ENCODE measurements at places on chromosomes 12 and 14. TPM values are rescaled to one million over a fixed set of nuclear protein-coding genes. Genes with fewer than 3 reads are reported as not detected.

GNB3 gene
- total RNA-seq, result 7.8 TPM

GLT8D2 gene
- total RNA-seq, result 14.4 TPM

TTC6 gene
- total RNA-seq, result not detected

SSTR1 gene
- total RNA-seq, result 1.5 TPM

TBC1D30 gene
- total RNA-seq, result 1.3 TPM

MMP19 gene
- 4.2 TPM for total RNA-seq

NKX2-1 gene
- total RNA-seq, result 0.25 TPM

SERPINA3 gene
- 241 TPM for total RNA-seq

PLEKHD1 gene
- 0.08 TPM for total RNA-seq

TARBP2 gene
- total RNA-seq, result 13.8 TPM

ITGB7 gene
- 0.97 TPM for total RNA-seq

KLRD1 gene
- 2.7 TPM for total RNA-seq

GALNT16 gene
- 24.3 TPM for total RNA-seq

MYO1H gene
- 0.88 TPM for total RNA-seq

KCNK13 gene
- total RNA-seq, result 7.5 TPM

CCDC198 gene
- total RNA-seq, result not detected

P2RX7 gene
- 3.1 TPM for total RNA-seq

HRK gene
- not detected for total RNA-seq

C14orf39 gene
- not detected for total RNA-seq

EIF2S3B gene
- total RNA-seq, result 1.3 TPM

LYZ gene
- 50.6 TPM for total RNA-seq

TMTC1 gene
- total RNA-seq, result 52.5 TPM

KRT5 gene
- not detected for total RNA-seq

LRFN5 gene
- 1.7 TPM for total RNA-seq

ATG2B gene
- 13.4 TPM for total RNA-seq

TSPAN11 gene
- total RNA-seq, result 3.8 TPM

TMEM233 gene
- total RNA-seq, result 0.31 TPM

GPR68 gene
- total RNA-seq, result 1.0 TPM

AGAP2 gene
- total RNA-seq, result 0.70 TPM

SEL1L gene
- total RNA-seq, result 68.5 TPM

IGF1 gene
- 4.7 TPM for total RNA-seq

PTPRR gene
- total RNA-seq, result 0.62 TPM

NUDT14 gene
- total RNA-seq, result 33.3 TPM

KRT2 gene
- not detected for total RNA-seq

PRORP gene
- total RNA-seq, result 19.6 TPM

ASB2 gene
- total RNA-seq, result 120 TPM

EFS gene
- total RNA-seq, result 8.3 TPM

TSPAN19 gene
- not detected for total RNA-seq

RIMBP2 gene
- 0.28 TPM for total RNA-seq

TXNRD1 gene
- 187 TPM for total RNA-seq

CELA1 gene
- total RNA-seq, result 0.26 TPM

TAPBPL gene
- 14.2 TPM for total RNA-seq

CD4 gene
- total RNA-seq, result 15.4 TPM

NINJ2 gene
- 5.5 TPM for total RNA-seq

WIF1 gene
- not detected for total RNA-seq

SNRPF gene
- total RNA-seq, result 14.4 TPM

FAM161B gene
- 3.3 TPM for total RNA-seq

ASIC1 gene
- 4.5 TPM for total RNA-seq

SYT1 gene
- total RNA-seq, result not detected

SMIM41 gene
- total RNA-seq, result 0.44 TPM

NFE2 gene
- total RNA-seq, result 0.97 TPM

RFX4 gene
- total RNA-seq, result not detected
